ENCODE measurements at places on chromosomes 4 and X.

DNA sequence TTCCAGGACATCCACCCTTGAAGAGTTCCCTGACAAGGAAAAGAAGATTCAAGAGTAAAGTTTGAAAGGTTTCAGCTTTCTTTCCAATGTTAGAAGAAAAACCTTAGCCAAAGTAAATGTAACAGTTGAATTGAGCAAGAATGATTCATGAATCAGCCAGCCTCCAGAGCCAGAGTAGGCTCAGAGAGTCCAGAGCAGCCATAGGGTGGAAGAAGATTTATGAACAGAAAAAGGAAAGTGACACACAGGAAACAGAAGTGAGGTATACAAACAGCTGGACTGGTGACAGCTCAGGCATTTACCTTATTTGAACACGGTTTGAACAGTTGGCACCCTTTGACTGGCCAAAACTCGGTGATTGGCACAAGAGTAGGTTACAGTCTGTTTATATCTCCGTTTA, 63.2 kb downstream of the QDPR start:
- no peak for DNase-seq

GRCh38 chr4:74223098-74223497, 65.2 kb downstream of the MTHFD2L start:
- DNase-seq, result no peak

DNA sequence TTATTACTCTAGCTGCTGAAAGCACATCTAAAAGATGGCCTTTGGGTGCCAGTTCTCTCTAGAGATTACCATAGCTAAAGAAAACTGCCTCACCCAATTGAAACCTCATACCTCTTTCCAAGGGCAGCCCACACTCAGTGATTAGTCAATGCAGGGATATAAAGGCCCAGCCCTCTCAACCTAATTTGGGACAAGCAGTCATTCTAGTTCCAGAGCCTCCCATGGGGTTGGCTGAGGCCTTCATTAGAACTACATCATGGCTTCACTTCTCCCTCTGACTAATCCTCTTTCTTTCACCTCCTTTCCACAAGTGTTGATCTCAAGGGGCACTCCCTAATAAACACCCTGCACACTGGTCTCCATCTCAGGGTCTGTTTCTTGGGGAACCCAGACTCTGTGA, 38.5 kb upstream of the C1GALT1C1 start:
- DNase-seq, result no peak

DNA sequence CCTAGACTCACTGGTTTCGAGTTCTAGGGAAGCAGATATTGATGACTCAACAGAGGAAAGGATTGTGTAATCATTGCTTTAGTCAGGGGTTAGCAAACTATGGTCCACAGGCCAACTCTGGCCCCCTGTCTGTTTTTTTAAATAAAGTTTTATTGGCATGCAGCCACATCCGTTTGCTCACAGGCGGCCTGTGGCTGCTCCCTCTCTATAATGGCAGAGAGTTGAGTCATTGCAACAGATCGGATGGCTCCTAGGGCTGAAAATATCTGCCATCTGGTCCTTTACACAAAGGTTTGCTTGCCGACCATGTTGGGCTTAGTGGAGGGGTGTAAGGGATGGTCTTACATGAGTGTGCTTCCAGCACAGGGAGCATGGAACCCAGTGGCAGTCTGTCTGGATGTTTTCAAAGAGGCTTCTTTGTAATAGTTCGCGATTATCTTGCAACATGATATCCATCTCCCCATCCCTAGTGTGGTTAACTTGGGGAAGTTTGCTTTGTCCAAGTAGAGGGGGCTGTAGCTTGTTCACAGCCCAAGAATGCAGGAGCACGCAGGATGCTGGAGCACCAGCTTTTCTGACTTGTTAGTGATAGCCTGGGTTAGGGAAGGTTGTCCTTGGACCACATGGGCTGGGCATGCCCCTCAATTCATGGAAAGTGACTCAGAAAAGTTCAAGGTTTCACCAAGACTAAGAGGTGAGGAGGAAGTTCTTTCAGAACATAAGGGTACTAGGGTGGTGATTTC, 59.3 kb upstream of the CLDN34 start:
- DNase-seq, result no peak

GRCh38 chr4:128285085-128285997, 2.3 kb downstream of the PGRMC2 start:
- DNase-seq, result no peak
